ENCODE measurements at places on chromosomes 11 and 22.

- no peak for DNase-seq
Measured at GRCh38 chr11:111733016-111733415, 33.2 kb downstream of the PPP2R1B start.

- DNase-seq, result no peak
Measured at GRCh38 chr22:23147617-23148387, 2.5 kb downstream of the RAB36 start.

DNA sequence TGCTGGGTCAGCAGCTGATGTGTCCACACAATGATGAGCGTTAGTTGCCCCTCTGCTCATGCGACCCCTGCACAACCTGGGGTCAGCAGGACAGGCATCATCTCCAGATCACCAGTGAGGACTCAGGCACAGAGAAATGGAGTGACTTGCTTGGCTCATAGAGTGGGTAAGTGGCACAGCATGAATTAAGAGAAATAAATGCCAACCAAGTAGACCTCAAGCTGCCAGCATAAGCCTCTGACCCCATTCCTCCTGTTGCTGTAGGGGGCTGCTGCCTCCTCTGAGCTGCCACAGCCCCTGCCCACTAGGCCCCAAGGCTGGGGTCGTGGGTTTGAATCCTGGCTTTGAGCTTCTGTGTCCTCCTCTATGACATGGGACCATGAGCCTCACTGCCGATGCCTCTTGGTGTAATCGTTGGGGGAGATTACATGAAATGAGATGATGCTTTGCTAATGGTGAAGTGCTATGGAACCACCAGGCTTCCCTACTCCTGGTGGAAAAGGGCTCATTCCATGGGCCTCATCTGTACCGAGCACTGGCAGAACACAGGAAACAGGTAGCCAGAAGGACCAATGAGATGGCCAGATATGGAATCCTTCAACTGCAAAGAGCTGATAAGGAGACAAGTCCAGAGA, 33.6 kb downstream of the LRRC32 start:
- no peak for DNase-seq

GRCh38 chr22:41092847-41093411, 537 bp downstream of the EP300 start:
- no peak for DNase-seq

DNA sequence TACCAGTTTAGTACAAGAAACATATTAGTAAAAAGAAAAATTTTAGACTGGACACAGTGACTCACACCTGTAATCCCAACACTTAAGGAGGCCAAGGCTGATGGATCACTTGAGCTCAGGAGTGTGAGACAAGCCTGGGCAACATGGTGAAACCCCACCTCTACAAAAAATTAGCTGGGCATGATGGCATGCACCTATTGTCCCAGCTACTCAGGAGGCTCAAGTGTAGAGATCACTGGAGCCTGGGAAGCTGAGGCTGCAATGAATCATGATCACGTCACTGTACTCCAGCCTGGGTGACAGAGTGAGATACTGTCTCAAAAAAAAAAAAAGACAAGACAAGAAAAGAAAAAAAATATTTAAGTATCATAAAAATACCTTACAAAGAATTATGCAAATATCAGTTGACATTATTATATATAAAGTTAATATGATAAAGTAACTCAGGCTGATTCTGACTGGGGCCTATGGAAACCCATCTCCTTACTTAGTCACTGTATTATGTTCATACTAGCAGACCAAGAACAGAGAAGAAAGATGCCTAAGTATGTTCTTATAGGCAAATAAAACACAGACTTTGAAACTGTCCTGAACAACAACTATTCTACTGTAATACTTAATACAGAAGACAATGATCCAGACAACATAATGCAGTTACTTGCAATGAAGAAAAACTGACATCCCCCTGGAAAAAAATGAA, 27.3 kb downstream of the FAM168A start:
- DNase-seq, result no peak

- no peak for DNase-seq
Measured at GRCh38 chr11:129710423-129710822, 105.2 kb upstream of the TMEM45B start.

- DNase-seq, result no peak
Measured at GRCh38 chr22:38613588-38613987, 42.6 kb downstream of the FAM227A start.

All from stimulated activated CD4-positive, alpha-beta T cell treated with anti-CD3 and anti-CD28 coated beads, TNF-alpha, amount 100 ng/mL, for 1 hour (primary cell).